ENCODE measurements at places on chromosomes 11 and 22.

DNA sequence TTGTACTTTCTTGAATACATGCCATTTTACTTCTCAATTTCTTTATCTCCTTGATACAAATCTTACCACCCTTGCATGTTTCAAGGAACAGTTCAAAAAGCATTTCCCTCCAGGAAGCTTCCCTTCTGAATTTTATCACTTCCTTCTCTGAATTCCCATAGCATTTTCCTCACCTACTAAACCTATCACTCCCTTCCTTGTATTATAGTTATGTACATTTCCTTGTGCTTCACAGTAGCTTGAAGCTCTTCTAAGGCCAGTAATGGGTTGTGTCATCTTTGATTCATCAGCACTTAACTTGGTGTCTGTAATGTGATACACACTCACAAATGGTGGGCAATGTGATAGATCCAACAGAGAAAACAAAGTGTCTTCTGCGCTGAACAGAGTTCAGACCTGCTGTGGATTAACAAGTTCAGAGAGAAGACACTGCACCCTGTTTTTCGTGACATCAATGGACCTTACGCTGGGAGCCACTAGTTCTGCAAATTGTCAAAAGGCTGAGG is 127.5 kb downstream of the CCDC81 start:
- no peak for DNase-seq

- no peak for DNase-seq
Observed at GRCh38 chr11:75850787-75851186, 35.8 kb downstream of the UVRAG start.

- DNase-seq, result no peak
Observed at GRCh38 chr22:23164091-23164490, 16.2 kb upstream of the BCR start.

DNA sequence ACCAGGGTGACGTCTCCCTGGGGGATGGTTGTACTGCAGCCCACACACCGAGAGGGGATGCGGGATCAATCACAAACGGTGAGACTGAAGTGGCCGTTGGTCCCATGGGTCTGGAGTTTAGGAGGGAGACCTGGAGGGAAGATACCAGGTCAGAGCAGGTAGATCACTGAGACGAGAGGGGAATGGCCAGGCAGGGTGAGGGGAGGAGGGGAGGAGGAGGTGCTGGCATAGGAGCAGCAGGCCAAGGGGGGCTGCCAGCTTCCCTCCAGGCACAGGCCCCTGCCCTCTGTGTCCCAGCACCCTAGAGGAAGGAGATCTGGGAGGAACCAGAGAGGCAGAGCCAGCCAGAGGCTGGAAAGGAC is 7.0 kb downstream of the MAPK8IP2 start:
- DNase-seq, result no peak

DNA sequence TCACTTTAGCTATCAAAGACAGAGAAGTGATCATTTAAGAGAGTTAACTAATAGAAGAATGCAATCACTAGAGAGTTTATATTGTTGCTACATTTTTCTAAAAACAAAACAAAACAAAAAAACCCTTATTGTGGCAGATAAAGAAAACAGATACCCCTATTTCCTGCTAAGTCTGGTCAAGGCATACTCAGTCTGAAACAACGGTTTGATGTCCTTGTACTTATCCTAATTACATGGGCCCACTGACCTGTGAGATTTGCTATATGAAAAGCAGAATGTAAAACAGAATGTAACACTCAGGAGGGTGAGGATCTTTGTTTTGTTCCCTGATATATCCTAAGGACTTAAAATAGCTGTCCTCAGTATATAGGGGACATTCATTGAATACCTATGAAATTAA is 24.6 kb downstream of the MAML2 start:
- DNase-seq, result no peak

- no peak for DNase-seq
Observed at GRCh38 chr11:107505647-107506225, 48.1 kb upstream of the CWF19L2 start.

- no peak for DNase-seq
Observed at GRCh38 chr22:23696326-23696851, 5.6 kb downstream of the RGL4 start.

GRCh38 chr11:118623269-118623655 is 15.8 kb downstream of the PHLDB1 start:
- DNase-seq, result no peak

DNA sequence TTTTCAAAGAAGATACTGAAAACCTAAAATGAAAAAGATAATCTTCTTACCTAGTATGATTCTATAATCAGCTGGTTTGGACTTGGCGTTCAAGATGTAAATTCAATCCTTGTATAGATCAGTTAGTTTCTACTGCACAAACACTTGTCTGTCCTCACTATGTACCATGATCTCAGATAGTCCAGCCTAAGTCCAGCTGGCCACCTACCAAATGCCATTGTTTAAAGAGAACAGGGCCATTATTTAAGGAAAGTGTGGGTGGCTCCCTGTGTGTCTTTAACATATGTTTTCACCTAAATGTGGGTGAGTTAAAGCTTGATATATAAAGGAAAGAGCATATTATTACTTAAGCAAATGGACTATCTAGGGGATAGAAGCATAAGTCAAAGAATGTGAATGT is 38.6 kb downstream of the BLID start:
- DNase-seq, result peak; percentile 78

DNA sequence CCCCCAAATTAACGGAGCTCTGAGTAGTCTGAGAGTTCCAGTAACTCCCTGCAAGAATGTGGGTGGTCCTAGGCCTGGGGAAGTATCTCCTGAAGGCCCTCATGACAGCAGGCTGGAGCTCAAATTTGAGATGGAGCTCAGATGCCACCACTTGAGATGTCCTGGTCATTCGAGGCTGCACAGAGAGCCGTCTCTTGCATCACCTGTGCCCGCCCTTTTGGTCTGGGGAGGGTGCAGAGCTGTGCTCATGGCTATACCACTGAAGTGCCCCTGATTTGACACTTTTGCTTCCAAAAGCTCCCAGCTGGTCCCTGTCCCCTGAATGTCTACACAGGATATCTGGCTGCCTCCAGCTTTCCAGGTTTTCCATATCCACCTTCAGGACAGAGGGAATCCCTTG is 214.0 kb upstream of the B3GAT1 start:
- DNase-seq, result no peak

DNA sequence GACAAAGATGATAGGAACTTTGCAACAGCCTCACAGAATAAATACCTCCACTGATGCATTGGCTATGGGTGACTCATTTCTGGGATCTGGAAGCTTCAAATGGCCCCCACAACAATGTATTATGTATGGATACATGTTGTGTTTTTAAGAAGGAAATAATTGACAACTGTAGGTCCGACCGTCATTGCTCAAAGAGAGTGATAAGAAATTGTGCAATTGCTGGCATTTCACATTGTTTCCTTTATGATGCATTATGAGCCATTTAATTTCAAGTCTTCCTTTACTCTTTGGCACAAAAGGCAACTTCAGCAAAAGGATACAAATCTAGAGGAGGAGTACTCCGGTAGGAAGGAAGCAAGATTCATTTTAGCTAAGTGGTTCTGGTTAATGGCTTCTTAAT is 2.0 kb downstream of the ANO3 start:
- DNase-seq, result no peak

DNA sequence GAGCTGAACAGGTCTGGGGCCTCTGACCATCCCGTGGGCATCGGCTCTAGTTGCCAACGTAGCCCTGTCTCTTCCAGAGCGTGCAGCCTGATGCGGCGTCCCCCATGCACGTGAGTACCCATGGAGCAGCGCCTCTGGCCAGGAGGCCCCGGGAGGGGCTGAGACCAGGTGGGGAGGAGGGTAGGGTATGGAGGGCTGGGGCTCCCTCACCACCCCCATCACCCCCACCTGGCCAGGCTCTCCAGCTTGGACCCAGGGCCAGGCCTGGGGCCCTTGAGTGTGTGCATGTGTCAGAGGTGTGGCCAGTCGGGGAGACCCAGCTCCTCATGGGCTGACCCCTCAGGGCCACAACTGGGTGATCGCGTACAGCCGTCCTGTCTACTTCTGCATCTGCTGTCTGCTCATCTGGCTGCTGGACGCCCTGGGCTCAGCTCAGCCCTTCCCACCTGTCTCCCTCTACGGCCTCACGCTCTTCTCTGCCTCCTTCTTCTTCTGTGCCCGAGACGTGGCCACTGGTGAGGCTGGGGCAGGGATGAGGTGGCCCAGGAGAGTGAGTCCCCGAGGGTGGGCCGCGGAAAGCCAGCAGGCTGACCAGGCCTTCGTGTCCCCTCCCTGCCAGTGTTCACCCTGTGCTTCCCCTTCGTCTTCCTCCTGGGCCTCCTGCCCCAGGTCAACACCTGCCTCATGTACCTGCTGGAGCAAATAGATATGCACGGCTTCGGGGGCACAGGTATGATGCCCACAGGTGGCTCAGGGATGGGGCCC is 8.5 kb downstream of the PCNX3 start:
- no peak for DNase-seq

DNA sequence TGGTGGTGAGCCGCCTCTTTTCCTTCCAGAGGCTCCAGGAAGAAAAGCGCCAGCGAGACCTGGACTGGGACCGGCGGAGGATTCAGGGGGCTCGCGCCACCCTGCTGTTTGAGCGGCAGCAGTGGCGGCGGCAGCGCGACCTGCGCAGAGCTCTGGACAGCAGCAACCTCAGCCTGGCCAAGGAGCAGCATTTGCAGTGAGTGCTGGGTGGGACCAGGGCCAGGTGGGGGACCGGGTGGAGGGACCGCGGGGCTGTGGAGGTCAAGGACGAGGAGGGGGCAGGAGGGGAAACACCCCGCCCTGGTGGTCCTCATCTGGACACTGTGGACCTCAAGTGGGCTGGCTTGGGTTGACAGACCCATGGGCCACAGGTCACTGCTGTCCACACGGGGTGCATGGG is 17.4 kb downstream of the RIBC2 start:
- DNase-seq, result no peak

GRCh38 chr11:37721485-37721884 is 1123.4 kb upstream of the RAG2 start:
- no peak for DNase-seq

- no peak for DNase-seq
Observed at GRCh38 chr22:48706934-48707762, 1120.5 kb downstream of the BRD1 start.

DNA sequence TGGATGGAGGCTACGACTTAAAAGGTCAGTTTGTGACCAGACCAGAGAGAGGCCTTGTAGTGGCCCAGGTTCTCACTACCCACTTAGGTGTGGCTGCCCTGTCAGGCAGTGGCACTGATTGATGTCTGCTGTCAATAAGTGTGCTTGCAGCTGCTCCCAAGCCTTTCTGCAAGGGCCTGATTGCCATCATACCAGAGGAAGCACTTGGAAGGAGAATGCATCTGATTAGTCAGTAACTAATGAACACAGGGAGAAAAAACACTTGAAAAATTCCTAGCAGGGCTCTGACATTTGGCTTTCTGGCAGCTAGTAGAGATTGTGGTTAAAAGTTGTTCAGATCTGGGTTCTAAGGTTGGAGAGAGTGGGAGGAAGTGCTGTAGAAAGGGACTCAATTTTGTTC is 107.5 kb downstream of the NAV2 start:
- no peak for DNase-seq

DNA sequence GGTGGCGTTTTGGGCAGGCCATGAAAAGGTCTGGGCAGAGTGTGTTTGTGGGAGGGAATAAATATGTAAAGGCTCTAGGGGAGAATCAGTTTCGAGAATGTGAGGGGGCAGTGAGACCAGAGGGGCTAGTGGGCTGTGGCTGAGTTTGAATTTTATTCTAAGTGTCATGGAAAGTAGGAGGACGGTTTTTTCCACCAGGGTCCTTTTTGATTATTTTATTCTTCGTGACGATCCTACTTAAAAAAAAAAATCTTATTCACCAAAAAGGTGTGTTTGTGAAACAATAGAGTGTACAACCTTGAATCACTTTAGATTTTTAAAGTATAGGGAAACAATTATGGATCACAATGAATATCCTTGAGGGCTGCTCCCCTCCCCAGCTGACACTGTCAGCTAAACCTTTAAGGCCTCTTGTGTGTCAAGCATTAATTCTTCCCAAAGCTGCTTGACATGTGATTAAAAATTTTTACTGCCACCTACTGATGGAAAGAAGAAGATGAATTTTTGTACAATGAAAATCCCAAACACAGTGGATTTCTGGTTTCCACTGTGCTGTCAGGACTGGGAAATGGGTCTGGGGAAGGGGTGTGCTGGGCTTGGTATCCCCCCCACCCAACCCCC is 107.5 kb upstream of the OR4B1 start:
- DNase-seq, result peak; percentile 68

DNA sequence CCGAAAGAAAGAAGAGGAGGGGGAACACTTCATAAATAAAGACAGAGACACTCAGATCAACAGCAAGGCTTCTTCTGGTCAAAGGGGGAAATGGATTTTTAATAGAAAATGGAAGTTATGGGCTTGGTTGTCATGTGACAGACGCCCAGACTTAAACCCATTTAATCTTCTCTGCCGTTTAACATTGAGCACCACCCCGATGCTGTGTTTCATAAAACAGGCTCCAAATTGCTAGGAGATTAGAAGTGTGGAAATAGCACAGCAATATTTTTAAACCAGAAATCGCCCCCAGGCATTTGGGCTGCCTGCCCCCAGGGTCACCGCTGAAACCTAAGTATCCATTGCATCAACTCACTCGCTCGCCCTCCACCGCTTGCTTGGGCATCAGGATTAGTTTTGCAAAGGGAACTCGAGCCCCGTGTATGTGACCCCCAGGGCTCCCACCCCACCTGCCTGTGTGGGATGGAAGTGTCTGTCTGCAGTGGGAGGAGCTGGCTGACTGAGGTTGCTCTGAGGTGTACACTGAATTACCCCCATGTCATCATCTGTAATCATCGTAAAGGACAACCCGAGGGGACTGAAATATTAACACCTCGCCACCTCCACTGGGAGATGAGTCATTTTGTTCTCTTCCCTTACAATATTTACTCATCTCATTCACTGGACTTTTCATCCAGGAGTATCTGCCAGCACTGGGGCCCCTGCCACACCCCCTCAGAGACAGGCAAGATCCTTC is 10.7 kb downstream of the DSCAML1 start:
- DNase-seq, result no peak

- peak; percentile 59 for DNase-seq
Observed at GRCh38 chr11:73242251-73243092, 24.4 kb downstream of the P2RY2 start.

GRCh38 chr11:30018495-30018894 is 1.7 kb upstream of the KCNA4 start:
- no peak for DNase-seq

GRCh38 chr11:124882339-124883071 is 15.2 kb downstream of the ROBO4 start:
- DNase-seq, result no peak

- DNase-seq, result no peak
Observed at GRCh38 chr22:19108807-19109197, 13.4 kb downstream of the DGCR2 start.

DNA sequence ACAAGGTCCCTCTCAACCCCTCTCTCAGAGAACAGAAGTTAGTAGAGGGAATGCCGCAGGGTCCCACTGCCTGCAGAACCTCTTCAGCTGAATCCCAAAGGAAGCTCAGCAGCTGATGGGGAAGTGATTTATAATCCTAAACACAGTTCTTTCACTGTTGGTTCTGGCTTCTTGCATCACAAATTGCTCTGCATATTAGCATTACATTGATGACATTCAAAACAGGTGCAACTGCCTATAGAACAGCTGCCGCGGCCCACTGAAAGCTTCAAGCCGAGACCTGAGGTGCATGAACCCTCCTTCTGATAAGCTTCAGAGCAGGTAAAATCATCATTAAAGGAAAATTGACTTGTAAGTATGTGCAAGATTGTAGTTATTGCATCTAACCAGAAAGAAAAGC is 75.2 kb upstream of the KIRREL3 start:
- no peak for DNase-seq

- no peak for DNase-seq
Observed at GRCh38 chr11:11584530-11584810, 37.3 kb downstream of the GALNT18 start.

- no peak for DNase-seq
Observed at GRCh38 chr11:7584910-7585309, 71.1 kb downstream of the PPFIBP2 start.

- no peak for DNase-seq
Observed at GRCh38 chr11:16933756-16934603, 80.2 kb downstream of the PLEKHA7 start.

Measured in globus pallidus (tissue), 1 donor.